ENCODE measurements at places on chromosomes 3 and 15.

- DNase-seq = no peak
Measured at GRCh38 chr15:96076350-96076749, 254.2 kb upstream of the NR2F2 start.

DNA sequence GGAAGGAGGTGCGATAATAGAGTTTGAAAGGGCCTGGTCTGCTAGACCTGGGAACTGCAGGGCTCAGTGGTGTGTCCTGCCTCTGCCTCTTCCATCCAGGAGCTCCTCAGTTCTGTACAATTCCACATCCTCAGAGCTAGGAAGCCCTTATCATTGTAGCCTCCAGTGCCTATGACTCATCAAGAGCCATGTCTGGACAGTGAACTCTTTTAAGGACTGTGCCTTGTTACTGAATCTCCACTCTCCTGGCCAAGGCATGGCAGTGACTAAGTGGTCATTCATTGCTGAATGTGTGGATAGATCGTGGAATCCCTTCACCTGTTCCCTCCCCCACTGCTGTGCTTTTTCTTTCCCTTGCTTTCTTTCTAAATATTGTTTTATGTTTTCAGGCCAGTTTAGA is 2.9 kb downstream of the TIMP4 start:
- no peak for DNase-seq

- peak; percentile 66 for DNase-seq
Measured at GRCh38 chr15:90291679-90292356, 26.3 kb downstream of the NGRN start.

DNA sequence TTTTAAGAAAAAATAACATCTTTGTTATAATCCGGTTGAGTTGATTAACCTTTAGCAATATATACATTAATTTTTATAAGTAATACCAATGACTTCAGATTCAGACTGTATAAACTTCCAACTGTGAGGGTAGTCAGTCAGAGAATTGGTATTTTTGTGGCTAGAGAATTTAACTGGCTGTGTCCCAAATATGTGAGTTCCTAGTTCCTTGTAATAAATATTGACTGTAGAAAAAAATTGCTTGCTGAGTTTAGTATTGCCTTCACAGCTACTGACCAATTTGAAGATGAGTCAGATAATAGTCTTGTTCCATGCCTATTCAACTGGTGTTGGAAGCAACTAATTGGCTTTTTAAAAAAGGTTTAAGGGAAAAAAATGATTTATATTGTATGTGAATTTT is 210.8 kb downstream of the GAP43 start:
- DNase-seq = no peak

GRCh38 chr15:48559285-48559684 is 86.2 kb downstream of the FBN1 start:
- DNase-seq = no peak
